ENCODE measurements at places on chromosomes 16 and 17.

- DNase-seq, result no peak
Measured at GRCh38 chr16:87550495-87550961, 51.8 kb upstream of the JPH3 start.

DNA sequence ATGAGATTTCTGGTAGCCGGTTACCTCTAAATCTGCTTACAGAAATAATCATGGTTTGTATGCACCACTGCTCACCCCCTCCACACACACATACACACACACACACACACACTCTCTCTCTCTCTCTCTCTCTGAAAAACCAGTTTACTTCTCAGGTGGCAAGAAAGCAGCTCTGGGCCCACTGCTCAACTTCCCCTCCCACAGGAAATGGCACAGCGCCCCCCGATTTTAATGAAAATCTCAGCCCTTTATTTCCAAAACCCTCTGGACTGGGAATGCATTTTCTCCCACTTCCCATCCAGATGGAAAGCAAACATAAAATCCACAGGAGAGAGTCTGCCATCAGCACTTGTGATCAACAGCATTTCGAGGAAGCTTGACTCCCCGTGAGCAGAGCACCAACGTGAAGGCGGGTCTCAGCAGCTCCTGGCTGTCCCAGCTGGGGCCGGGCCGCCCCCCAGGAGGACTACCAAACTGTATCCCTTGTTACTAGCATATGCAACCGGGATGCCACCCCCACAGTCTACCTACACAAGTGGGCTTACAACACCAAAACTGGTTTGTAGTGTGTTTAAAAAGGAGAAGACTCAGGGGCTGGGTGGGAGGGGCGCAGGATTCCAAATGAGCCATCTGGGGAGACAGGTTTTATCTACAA is 121.1 kb downstream of the SLC39A11 start:
- no peak for DNase-seq

GRCh38 chr16:8644211-8645140 is 23.0 kb downstream of the METTL22 start:
- DNase-seq, result no peak

DNA sequence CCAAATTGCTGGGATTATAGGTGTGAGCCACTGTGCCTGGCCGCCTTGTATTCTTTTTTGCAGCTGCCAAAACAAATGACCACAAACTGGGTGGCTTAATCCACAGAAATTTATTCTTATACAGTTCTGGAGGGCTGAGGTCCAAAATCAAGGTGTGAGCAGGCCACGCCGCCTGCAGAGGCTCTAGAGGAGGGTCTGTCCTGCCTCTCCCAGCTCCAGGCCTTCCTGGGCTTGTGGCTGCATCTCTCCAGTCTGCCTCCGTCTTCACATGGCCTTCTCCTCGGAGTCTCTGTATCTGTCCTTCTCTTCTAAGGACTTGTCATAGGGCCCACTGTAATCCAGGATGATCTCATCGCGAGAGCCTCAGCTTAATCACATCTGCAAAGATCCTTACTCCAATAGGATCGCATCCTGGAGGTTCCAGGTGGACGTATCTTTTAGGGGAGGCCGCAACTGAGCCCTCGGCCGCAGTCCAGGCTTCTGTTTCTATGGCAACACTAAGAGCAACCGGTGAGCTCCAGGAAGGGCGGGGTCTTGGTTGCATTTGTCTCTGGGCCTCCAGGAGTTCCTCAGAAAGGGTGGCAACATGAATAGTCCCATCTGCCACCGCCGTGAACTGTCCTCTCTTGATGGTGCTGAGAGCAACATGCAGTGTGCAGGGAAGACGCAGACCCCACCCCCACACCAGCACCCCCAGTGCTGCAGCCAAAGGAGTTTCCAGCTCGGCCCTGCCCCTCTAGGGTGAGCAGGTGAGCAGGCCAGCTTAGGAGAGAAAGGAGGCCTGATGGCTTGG is 29.5 kb upstream of the CREBBP start:
- no peak for DNase-seq

DNA sequence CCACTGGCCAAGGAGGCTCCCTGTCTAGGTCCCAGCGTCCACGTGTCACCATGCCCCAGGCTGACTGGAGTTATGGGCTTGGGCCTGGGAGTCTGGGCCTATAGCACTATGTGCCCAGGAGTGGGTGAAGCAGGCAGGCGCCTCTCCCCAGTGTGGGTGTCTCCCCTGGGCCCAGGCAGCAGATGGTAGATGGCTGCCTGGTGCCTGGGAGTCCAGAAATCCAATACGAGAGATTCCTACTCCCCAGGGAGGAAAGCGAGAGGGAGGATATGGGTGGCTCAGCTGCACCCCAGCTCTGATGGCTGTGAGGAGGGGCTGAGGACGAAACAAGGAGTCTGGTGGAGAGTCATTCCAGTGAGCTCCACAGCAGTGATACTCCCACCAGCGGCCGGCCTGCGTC is 5.0 kb downstream of the KCNH6 start:
- no peak for DNase-seq

DNA sequence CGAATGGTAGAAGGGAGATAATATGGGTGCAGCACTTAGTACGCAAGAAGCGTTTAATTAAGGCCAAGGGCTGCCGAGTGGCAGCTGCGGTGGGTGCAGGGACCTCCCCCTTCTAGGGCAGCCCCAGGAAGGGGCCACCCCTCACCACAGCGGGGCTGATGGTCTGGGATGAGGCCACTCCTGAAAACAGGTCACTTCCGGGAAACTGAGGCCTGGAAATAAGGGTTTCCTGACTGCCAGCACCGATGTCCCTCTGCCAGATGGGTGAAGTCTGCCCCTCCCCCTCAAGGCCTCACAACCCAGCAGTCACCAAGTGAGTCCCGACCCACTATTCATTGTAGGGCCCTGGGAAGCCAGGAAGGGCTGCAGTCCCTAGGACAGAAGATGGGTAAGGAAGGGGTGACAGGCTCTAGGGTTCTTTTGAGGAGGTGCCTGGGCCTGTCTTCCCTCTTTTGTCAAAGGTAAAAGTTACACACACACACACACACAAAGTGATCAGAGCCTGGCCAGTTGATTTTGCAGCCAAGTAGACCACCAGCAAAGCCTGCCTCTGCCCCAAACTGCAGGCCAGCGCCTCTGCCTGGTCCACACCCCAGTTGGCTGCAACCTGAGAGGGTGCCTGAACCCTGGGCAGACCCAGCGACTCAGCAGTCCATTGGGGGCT is 12.5 kb downstream of the SREBF1 start:
- no peak for DNase-seq

- no peak for DNase-seq
Measured at GRCh38 chr17:66717641-66718058, 117.3 kb upstream of the CACNG5 start.

- no peak for DNase-seq
Measured at GRCh38 chr16:81652798-81653505, 126.1 kb upstream of the PLCG2 start.

- DNase-seq, result no peak
Measured at GRCh38 chr16:89600427-89600826, 13.0 kb upstream of the DPEP1 start.

DNA sequence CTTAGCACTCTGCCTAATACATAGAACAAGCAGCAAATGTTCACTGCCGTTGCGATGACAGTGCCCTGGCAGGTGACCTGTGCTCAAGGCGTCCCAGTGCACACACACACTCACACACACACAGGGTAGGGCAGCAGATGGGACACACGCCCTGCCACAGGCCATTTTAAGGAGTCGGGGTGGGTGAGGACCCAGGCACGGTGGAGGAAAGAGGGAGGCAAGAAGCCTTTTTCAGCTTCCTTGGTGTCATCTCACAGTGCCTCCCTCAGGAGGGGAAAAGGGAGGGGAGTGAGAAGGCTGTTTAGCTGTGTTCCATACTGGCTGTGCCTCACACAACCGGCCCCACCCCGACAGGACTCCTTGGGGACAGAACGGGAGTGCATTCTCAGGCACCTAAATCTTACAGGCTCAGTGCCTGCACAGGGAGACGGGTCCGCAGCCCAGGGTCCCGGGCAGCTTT is 1.5 kb downstream of the PITPNM3 start:
- no peak for DNase-seq

- no peak for DNase-seq
Measured at GRCh38 chr17:19533718-19534561, at the start of gene SLC47A1. TSS of gene SLC47A1 (plus strand) at chr17:19533854. CDS start at chr17:19533940, 86 bp downstream.

GRCh38 chr16:74868501-74868900 is 93.9 kb upstream of the FA2H start:
- no peak for DNase-seq

DNA sequence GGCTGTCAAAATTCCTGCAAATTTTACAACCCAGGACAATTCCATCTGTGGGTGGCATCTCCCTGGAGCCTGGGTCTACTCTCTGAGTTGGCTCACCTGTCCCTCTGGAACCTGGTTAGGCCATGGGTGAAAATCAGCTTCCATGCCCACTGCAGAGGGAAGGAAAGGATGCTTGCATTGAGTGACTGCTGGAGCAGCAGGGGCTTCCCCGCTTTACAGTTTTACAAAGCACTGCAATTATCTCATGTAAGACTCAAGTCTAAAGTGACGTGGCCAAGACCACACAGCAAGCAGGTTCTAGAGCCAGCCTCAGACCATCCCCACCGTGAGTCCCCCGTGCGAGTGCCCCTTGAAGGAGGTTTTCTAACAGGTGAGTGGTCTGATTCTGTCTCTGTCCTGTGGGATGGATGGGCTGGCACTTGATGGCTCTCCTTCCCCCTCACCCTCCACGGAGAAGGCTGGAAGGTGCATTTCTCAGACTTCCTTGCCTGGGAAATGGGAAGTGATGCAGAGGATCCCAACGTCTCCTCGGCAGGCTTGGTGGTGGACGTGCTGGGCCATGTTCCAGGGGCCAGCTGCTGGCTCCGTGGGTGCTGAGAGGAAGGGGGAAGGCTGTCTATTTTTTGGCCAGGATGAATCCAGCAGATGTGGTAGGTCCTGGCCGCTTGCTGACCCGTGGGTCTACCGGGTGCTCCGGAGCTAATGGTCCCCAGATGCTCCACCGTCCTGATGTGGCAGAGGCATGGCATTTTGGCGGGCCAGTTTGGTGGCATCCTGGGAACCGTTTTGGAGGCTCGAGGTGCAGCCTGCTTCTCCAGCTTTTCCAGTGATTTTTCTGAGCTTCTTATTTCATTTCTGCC is 26.3 kb upstream of the CBX4 start:
- DNase-seq, result no peak

DNA sequence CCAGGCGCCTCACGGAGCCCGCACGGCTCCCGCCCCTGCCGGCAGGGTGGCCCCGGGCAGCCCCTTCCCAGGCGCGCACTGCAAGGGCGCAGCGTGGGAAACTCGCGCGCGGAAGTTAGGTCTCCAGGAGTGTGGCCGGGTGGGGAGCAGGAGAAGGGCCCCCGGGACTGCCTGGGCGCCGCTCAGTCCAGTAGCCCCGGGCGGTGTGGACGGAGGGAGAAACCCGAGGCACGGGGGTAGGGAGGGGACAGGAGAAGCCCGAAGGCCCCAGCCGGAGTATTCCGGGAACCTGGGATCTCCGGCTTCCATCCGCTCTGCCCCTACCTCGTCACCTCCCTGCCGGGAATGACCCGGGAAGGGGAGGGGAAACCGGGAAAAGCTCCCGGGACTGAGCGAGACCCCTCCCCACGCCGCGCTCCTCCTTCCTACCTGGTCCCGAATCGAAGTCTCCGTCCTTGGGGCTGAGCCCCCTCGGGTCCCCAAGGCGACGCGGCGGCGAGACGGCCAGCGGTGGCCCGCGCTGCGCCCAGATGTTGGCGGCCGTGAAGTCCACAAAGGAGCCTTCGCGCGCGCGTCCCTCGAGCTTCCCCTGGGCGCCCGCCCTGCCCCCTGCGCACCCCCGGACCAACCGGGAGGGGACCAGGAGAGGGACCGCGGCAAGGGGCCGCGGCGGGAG is 418 bp downstream of the SOCS3 start:
- no peak for DNase-seq

DNA sequence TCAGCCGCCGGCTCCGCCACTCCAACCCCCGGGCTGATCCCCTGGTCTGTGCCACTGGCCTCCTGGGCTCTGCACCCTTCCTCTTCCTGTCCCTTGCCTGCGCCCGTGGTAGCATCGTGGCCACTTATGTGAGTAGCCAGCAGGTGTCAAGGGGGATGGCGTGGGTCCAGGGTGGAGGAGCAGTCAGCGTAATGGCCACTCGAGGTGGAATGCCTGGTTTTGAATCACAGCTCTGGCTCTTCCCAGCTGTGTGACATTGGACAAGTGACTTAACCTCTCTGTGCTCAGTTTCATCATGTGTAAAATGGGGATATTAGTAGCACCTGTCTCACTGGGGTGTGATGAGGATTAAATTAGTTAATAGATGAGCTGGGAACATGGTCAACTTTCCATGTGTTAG is 2.4 kb upstream of the LAT start:
- no peak for DNase-seq

DNA sequence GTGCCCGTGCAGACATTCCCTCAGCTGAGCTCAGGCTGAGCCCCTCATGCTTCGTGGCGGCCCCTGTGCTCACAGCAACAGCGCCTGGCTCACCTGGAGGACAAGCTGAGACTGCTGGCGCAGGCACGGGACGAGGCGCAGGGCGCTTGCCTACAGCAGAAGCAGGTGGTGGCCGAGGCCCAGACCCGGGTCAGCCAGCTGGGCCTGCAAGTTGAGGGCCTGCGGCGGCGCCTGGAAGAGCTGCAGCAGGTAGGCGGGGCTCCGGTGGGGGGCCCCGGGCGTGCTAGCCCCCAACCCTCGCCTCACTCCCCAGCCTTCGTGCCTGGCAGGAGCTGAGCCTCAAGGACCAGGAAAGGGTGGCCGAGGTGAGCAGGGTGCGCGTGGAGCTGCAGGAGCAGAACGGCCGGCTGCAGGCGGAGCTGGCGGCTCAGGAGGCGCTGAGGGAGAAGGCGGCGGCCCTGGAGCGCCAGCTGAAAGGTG is 1.4 kb upstream of the RAC3 start:
- no peak for DNase-seq

DNA sequence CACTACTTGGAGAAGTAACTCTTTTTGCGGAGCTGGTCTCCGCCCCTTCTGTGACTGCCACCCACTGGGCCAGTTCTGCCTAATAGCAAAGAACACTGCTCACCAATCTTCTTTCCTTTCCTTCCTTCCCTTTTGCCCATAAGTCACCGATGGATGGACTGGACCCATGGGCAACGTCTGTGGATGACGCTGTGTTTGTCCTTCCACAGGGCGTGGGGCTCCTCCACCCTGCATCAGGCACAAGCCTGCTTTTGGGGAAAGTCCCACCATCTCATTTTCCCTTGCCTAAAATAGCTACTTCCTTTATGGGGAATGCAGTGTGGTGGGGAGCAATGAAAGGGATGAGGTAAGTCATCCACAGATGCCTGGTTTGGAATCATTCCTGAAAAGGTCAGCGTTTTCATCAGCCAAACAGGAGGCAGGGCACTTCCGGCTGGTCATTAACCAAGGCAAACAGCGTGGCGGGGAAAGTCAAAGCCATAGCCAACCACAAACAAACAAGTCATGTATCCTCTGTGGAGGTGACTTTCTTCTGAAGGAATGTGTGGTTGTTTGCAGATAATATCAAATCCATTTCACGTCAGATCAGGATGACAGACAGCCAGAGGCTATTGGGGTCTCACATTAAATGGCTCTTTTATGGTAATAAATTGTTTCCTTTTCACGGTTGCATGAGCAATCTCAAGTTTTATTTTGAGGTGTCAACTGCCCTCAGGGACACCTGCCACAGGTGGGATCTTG is 30.7 kb upstream of the MED9 start:
- DNase-seq, result no peak

Measured in stimulated activated CD4-positive, alpha-beta T cell treated with anti-CD3 and anti-CD28 coated beads, Interleukin-15, amount 100 ng/mL, for 48 hours (primary cell).